ENCODE measurements at places on chromosomes 16 and 17. TPM values are rescaled to one million over a fixed set of nuclear protein-coding genes. Genes with fewer than 3 reads are reported as not detected.
A peak's percentile ranks its signal among the peaks of the same experiment; 100 is the strongest.

OTOP2 gene
- total RNA-seq, result not detected

DNA sequence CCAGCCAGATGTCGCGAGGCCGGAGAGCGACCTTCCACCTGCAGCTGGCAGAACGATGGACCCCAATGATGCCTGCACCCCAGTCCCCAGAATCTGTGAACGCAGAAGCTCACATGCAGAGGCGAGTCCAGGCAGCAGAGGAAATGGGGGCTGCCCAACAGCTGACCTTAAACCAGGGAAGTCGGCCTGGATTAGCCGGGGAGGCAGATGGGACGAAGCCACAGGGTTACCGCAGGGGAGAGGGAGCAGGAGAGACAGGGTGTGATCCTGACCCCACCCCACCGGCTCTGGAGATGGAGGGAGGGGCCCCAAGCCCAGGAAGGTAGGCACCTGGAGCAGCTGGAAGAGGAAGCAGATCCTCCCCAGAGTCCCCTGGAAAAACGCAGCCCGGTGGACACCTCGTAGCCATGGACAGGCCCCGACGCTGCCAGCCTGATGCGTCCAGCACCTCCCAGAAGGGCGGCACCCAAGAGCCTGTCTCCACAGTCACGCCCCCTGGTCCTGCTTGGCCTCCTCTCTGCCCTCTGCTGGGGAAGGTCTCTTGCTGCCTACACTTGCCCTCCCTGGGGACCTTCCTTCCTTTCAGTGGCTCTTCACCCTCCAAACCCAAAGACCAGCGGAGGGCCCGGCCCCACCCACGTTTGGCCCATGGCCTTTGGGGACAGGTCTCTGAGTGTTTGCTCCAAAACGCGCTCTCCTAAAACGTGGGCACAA lies 37.3 kb downstream of the PIEZO1 start:
- H3K27ac ChIP-seq, result no peak overlapping the region
- peaks cover 2% of the 10 kb centered on the region for H3K36me3 ChIP-seq
- peak; percentile 67 for DNase-seq
- H3K4me3 ChIP-seq, result no peak overlapping the region

TMEM220 gene
- not detected for total RNA-seq

DNA sequence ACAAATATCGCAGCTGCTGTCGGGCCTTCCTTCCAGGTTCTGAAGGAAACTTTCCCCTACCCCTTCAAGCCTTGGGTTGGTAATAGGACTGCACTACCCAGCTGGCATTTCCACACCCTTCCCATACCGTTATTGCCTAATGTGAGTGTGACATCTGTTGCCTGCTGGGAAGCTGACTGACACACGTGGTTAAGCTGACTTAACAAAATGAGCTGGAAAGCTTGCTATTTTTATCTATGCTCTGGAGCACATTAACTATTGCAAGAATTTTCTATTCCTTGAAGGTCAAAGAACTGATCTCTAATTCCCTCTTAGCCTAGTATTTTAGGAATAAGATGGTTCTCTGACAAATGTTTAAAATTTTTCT lies 79.5 kb downstream of the PMP22 start:
- no peak for DNase-seq
- no peaks in the 10 kb centered on the region for H3K4me1 ChIP-seq
- H3K27me3 ChIP-seq, result peaks cover 4% of the 10 kb centered on the region
- H3K27ac ChIP-seq, result no peak overlapping the region
- H3K4me3 ChIP-seq, result no peak overlapping the region

GRCh38 chr17:33401249-33401648 lies 108.2 kb upstream of the ASIC2 start:
- no peak for DNase-seq
- H3K4me1 ChIP-seq, result no peaks in the 10 kb centered on the region
- no peaks in the 10 kb centered on the region for H3K36me3 ChIP-seq
- no peak overlapping the region for H3K4me3 ChIP-seq
- H3K27ac ChIP-seq, result no peak overlapping the region
- no peaks in the 10 kb centered on the region for H3K27me3 ChIP-seq

- peak overlapping the region; percentile 73 for H3K4me3 ChIP-seq
- H3K27ac ChIP-seq, result peak overlapping the region; percentile 91
- no peaks in the 10 kb centered on the region for H3K27me3 ChIP-seq
- H3K36me3 ChIP-seq, result no peaks in the 10 kb centered on the region
- peaks cover 54% of the 10 kb centered on the region for H3K4me1 ChIP-seq
- peak; percentile 50 for DNase-seq
These were observed 3.7 kb upstream of the CBX8 start for GRCh38 chr17:79800325-79801155.

- H3K27ac ChIP-seq, result no peak overlapping the region
- no peaks in the 10 kb centered on the region for H3K36me3 ChIP-seq
- no peaks in the 10 kb centered on the region for H3K27me3 ChIP-seq
- no peaks in the 10 kb centered on the region for H3K4me1 ChIP-seq
These were observed 101.2 kb downstream of the WWOX start for GRCh38 chr16:78200623-78201096.

PRSS53 gene
- 11.6 TPM for total RNA-seq

GRCh38 chr17:70089513-70090148 lies 14.6 kb downstream of the KCNJ16 start:
- no peaks in the 10 kb centered on the region for H3K36me3 ChIP-seq
- H3K27me3 ChIP-seq, result no peaks in the 10 kb centered on the region
- H3K27ac ChIP-seq, result no peak overlapping the region
- H3K4me1 ChIP-seq, result no peaks in the 10 kb centered on the region

DNA sequence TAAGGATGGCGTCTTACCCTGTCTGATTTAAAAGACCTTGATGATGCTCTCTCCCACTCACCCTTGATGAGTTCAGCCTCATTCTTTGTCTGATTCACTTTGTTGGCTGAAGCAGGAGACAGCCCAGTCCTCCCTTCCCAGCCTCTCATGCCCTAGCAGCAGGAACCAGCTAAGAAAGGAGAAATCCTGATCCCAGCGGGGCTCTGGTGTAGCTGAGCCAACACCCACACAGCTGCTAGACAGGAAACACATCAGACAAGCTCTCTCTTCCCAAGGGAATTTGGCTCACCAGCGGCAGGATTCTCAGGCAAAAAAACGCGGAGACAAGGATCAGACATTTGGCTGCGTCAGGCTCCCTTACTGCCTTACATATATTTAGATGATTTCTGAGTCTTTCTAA lies 211.5 kb downstream of the CDH11 start:
- H3K4me3 ChIP-seq, result no peak overlapping the region
- no peaks in the 10 kb centered on the region for H3K27me3 ChIP-seq
- H3K4me1 ChIP-seq, result no peaks in the 10 kb centered on the region
- H3K27ac ChIP-seq, result no peak overlapping the region
- no peaks in the 10 kb centered on the region for H3K36me3 ChIP-seq
- no peak for DNase-seq

DNA sequence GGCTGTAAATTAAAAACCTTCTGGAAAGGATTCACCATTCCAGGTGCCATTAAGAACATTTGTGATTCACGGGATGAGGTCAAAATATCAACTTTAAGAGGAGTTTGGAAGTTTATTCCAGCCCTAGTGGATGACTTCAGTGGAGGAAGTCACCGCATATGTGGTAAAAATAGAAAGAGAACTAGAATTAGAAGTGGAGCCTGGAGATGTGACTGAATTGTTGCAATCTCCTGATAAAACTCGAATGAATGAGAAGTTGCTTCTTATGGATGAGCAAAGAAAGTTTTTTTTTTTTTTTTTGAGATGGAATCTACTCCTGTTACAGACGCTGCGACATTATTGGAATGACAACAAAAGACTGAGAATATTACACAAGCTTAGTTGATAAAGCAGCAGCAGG lies 26.7 kb downstream of the CCL4 start:
- no peak overlapping the region for H3K4me3 ChIP-seq
- H3K36me3 ChIP-seq, result no peaks in the 10 kb centered on the region
- DNase-seq, result no peak
- no peaks in the 10 kb centered on the region for H3K4me1 ChIP-seq
- H3K27me3 ChIP-seq, result 0 out of 2 replicates have a peak, but pooled peaks cover 7% of the 10 kb centered on the region

IL17C gene
- total RNA-seq, result not detected
